HepG2 (cell line): ENCODE measurements at places on chromosomes 13 and 19. TPM values are rescaled to one million over a fixed set of nuclear protein-coding genes. Genes with fewer than 3 reads are reported as not detected.

The KLK12 gene
- not detected in 2 replicates for total RNA-seq

The ZNF431 gene
- 11.8 and 14.6 TPM in 2 replicates for total RNA-seq

- H3K4me3 ChIP-seq, result no peak within 1 kb of the TSS
- no peak within 1 kb of the TSS for H3K27ac ChIP-seq
- H3K27me3 ChIP-seq, result no peaks in the 10 kb centered on the region
- no peaks in the 10 kb centered on the region for H3K4me1 ChIP-seq
- peaks cover 2% of the 10 kb centered on the region for H3K36me3 ChIP-seq
Observed at GRCh38 chr13:99307247-99307646, at the start of gene GPR183. Gene GPR183 (minus strand): TSS chr13:99307399. CDS start chr13:99296145, 11,254 bp downstream.

- no peaks in the 10 kb centered on the region for H3K36me3 ChIP-seq
- no peak for DNase-seq
- H3K27ac ChIP-seq, result no peak overlapping the region
Observed at GRCh38 chr19:53909471-53910169, 542 bp downstream of the CACNG7 start.

GRCh38 chr19:31503211-31503610, 154.0 kb upstream of the TSHZ3 start:
- no peak for DNase-seq
- no peak overlapping the region for H3K27ac ChIP-seq
- H3K36me3 ChIP-seq, result no peaks in the 10 kb centered on the region
- H3K4me1 ChIP-seq, result no peaks in the 10 kb centered on the region

The SLC7A10 gene
- total RNA-seq, result 0.41 and 2.2 TPM in 2 replicates

GRCh38 chr19:45340899-45341453, 426 bp downstream of the KLC3 start:
- no peak for DNase-seq
- peak overlapping the region; percentile 66; the same call in 1 of the 2 replicates for H3K4me3 ChIP-seq
- peaks cover 9% of the 10 kb centered on the region for H3K27me3 ChIP-seq
- no peaks in the 10 kb centered on the region for H3K36me3 ChIP-seq
- H3K27ac ChIP-seq, result no peak overlapping the region

GRCh38 chr19:2722541-2723344, 1.6 kb upstream of the DIRAS1 start:
- no peaks in the 10 kb centered on the region for H3K36me3 ChIP-seq
- no peak overlapping the region for H3K27ac ChIP-seq

DNA sequence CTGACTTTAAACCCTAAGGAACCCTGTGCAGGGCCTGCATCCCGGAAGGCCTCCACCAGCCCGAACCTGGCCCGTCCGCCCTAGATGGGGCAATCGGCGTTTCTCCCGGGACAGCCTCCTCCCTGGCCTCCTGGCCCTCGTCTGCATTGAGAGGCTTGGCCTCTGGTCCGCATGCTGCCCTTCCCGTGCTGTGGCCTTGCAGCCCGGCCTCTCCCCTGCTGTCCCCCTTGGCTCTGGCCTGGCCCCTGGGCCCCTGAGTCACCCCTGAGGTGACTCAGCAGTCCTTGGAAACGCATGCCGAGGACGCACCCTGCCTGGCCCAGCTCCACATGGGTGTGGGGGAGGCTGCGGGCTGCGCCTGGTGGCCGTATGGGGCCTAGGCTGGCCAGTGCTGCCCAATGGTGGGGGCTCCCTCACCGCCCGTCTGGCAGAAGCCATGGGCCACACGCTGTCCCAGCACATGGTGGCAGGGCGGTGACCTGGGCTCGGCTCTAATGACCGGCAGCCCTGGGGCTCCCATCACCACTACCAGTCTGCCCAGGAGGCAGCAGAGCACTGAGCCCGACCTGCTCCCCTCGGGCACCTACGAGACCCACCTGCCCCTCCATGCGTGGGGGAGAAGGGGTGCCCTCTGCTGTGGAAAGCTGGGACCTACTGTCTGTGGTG, 25.7 kb downstream of the SH3GL1 start:
- H3K36me3 ChIP-seq, result peaks cover 7% of the 10 kb centered on the region
- peaks cover 42% of the 10 kb centered on the region for H3K4me1 ChIP-seq
- no peaks in the 10 kb centered on the region for H3K27me3 ChIP-seq
- peak overlapping the region; percentile 84 for H3K27ac ChIP-seq
- H3K4me3 ChIP-seq, result no peak overlapping the region

The TRIM13 gene
- total RNA-seq, result 18.8 and 22.0 TPM in 2 replicates

- H3K27me3 ChIP-seq, result no peaks in the 10 kb centered on the region
- H3K27ac ChIP-seq, result peak overlapping the region; percentile 28
- peaks cover 27% of the 10 kb centered on the region for H3K4me1 ChIP-seq
- no peaks in the 10 kb centered on the region for H3K36me3 ChIP-seq
Observed at GRCh38 chr19:36136964-36137686, 2.7 kb upstream of the CAPNS1 start.

DNA sequence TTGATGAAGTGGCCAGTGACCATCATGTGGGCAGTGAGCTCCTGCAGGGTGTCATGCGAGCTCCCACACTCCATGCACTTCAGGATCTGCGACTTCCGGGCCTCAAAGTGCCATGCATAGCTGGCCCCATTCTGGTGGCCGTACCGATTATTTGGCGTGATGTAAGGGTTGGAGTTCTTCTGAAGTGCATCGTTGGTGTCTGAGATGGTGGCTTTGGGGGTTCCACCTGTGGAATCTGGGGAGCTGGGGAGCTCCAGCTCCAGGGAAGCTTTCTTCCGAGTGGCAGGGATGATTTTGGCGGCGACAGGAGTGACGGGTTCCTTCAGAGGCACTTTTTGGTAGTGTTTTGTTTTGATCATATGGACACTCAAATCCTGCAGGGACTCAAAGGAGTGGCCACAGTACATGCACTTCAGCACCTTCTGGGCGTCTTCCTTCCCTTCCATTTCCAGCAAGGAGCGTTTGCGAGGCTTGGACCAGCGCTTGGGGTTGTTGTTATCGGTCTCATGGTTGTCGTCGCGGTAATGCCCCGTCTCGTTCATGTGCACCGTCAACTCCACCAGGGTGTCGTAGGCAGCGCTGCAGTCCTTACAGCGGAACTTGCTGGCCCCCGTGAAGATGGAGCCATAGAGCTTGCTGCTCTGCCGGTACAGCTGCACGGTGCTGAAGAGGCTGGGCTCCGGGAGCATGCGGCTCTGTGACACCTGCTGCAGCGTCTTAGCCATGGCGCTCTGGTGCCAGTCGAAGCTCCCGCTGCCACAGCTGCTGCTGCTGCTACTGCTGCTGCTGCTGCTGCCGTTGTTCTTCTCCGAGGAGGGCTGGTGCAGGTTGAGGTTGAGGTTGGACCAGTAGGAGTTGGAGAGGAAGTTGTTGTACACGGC, 70.4 kb downstream of the TSHZ3 start:
- no peak for DNase-seq
- H3K4me1 ChIP-seq, result no peaks in the 10 kb centered on the region
- no peaks in the 10 kb centered on the region for H3K27me3 ChIP-seq
- no peaks in the 10 kb centered on the region for H3K36me3 ChIP-seq

- no peaks in the 10 kb centered on the region for H3K4me1 ChIP-seq
- no peak overlapping the region for H3K4me3 ChIP-seq
- H3K27ac ChIP-seq, result no peak overlapping the region
- H3K36me3 ChIP-seq, result no peaks in the 10 kb centered on the region
- H3K27me3 ChIP-seq, result no peaks in the 10 kb centered on the region
Observed at GRCh38 chr13:76267216-76267615, 619.0 kb downstream of the KCTD12 start.

The NBEA gene
- total RNA-seq, result 2.7 and 5.0 TPM in 2 replicates

- H3K36me3 ChIP-seq, result no peaks in the 10 kb centered on the region; the same call in 1 of the 2 replicates
- H3K27ac ChIP-seq, result peak overlapping the region; percentile 88
- H3K4me3 ChIP-seq, result peak overlapping the region; percentile 88
- peak; percentile 70 for DNase-seq
Observed at GRCh38 chr19:14418856-14419105, 360 bp downstream of the DDX39A start.

DNA sequence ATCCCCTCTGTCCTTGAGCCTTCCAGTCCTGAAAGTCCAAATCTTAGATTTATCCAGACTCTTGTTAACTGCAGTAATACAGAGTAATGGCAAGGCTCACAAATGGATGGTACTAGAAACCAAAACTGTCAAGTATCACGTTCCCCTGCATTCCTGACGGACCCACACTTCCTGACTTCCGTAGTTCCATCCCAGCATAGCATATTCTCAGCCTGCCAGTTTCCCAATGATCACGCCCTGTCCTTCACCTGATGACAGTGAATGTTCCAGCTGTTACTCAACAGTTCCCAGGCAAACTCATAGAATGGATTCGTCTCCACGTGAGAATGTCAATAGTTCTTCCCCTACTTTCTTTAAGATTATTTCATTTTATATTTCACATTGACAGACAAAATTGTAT, 33.6 kb downstream of the SLC7A1 start:
- peaks cover 9% of the 10 kb centered on the region; the same call in 1 of the 2 replicates for H3K4me1 ChIP-seq
- H3K27ac ChIP-seq, result no peak overlapping the region
- no peak overlapping the region for H3K4me3 ChIP-seq
- DNase-seq, result peak; percentile 25
- peaks cover 4% of the 10 kb centered on the region; the same call in 1 of the 3 replicates for H3K36me3 ChIP-seq

DNA sequence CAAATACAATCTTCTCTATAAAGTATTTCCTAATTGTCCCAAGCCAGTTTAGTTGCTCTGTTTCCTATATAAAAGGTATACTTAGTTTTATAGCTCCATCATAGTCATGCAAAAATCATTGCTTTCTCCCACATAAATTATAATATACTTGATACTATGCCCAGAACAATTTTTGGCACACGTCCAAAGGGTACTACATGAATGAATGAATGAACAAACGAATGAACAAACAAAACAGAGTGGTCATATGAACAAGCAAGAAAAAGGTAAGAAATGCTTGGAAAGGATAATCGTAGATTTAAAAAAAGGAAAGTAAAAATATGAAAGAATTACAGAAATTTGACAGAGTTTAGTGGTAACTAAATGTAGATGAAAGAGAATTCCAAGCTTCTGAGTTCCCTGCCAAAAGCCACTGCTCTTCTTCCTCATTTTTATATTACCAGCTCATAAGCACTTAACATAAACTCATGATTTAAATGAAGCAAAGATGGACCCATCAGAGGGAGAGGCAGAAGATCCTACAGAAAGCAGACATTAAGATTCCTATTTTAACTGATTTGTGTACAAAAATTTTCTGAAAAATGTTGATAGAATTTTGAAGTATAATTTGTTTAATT, 123.2 kb downstream of the ENOX1 start:
- H3K36me3 ChIP-seq, result no peaks in the 10 kb centered on the region
- DNase-seq, result no peak
- H3K4me1 ChIP-seq, result no peaks in the 10 kb centered on the region
- H3K4me3 ChIP-seq, result no peak overlapping the region
- H3K27ac ChIP-seq, result no peak overlapping the region

DNA sequence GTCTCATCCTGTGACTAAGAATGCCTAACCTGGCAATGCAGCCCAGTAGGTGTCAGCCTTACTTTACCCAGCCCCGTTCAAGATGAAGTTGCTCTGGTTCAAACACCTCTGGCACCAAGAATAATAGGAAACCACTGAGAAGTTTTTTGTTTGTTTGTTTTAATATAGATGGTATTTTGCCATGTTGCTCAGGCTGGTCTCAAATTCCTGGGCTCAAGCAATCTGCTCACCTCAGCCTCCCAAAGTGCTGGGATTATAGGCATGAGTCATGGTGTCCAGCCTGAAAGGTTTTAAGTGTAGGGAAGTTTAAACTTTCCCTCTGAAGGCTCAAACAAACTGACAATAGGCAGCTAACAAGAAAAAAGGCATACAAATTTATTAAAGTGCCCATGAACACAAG, 51.2 kb upstream of the ABCC4 start:
- no peaks in the 10 kb centered on the region; the same call in 2 of the 3 replicates for H3K27me3 ChIP-seq
- no peak for DNase-seq
- H3K27ac ChIP-seq, result no peak overlapping the region
- H3K4me1 ChIP-seq, result peaks cover 12% of the 10 kb centered on the region
- H3K36me3 ChIP-seq, result no peaks in the 10 kb centered on the region

- DNase-seq, result peak; percentile 76
- peaks cover 16% of the 10 kb centered on the region; the same call in 1 of the 2 replicates for H3K4me1 ChIP-seq
- peak within 1 kb of the TSS; percentile 91 for H3K4me3 ChIP-seq
- H3K36me3 ChIP-seq, result peaks cover 3% of the 10 kb centered on the region; the same call in 1 of the 2 replicates
Observed at GRCh38 chr19:44025217-44025936, at the start of gene ZNF222. Gene ZNF222 (plus strand): TSS chr19:44025379. CDS start chr19:44025437, 58 bp downstream.

- peaks cover 26% of the 10 kb centered on the region for H3K4me1 ChIP-seq
- peaks cover 16% of the 10 kb centered on the region for H3K36me3 ChIP-seq
- H3K27me3 ChIP-seq, result no peaks in the 10 kb centered on the region; the same call in 2 of the 3 replicates
- DNase-seq, result no peak
Observed at GRCh38 chr19:58304255-58304654, 922 bp upstream of the ERVK3-1 start.

- DNase-seq, result no peak
- no peak overlapping the region for H3K27ac ChIP-seq
- peaks cover 12% of the 10 kb centered on the region for H3K4me1 ChIP-seq
- H3K36me3 ChIP-seq, result no peaks in the 10 kb centered on the region
Observed at GRCh38 chr13:33730619-33731018, 87.3 kb upstream of the RFC3 start.

- peak overlapping the region; percentile 85 for H3K4me3 ChIP-seq
- H3K27ac ChIP-seq, result peak overlapping the region; percentile 99
- H3K27me3 ChIP-seq, result no peaks in the 10 kb centered on the region
- H3K36me3 ChIP-seq, result no peaks in the 10 kb centered on the region
Observed at GRCh38 chr13:33541456-33541855, 255.9 kb upstream of the STARD13 start.

GRCh38 chr19:47021536-47022139, 2.0 kb downstream of the NPAS1 start:
- H3K36me3 ChIP-seq, result no peaks in the 10 kb centered on the region
- H3K27me3 ChIP-seq, result 0 out of 3 replicates have a peak, but pooled peaks cover 11% of the 10 kb centered on the region
- H3K4me1 ChIP-seq, result peaks cover 24% of the 10 kb centered on the region
- no peak overlapping the region for H3K27ac ChIP-seq

- H3K27ac ChIP-seq, result no peak overlapping the region
- H3K27me3 ChIP-seq, result no peaks in the 10 kb centered on the region
- no peak overlapping the region for H3K4me3 ChIP-seq
- peaks cover 90% of the 10 kb centered on the region; the same call in 2 of the 3 replicates for H3K36me3 ChIP-seq
Observed at GRCh38 chr19:15265850-15266248, 33.6 kb upstream of the EPHX3 start.

The KLC3 gene
- not detected in 2 replicates for total RNA-seq

DNA sequence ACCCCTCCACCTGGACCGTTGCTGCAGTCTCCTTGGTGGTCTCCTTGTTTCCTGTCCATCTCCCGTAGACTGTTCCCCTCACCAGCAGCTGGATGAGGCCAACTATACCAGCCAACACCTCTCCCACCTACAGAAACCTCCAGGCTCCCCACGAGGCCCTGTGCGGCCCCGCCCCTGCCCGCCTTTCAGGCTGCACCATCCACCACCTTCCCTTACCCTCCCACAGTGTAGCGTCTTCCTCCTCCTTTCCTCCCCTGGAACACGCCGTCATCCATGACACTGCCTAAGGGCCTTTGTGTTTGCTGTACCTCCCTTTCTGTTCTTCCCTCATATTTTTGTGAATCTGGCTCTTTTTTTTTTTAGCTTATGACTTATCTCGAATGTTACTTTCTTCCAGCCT, 23.8 kb upstream of the WDR88 start:
- DNase-seq, result no peak
- H3K4me1 ChIP-seq, result no peaks in the 10 kb centered on the region
- peaks cover 22% of the 10 kb centered on the region for H3K36me3 ChIP-seq
- H3K27me3 ChIP-seq, result no peaks in the 10 kb centered on the region

GRCh38 chr19:51427201-51427600, 9.8 kb upstream of the SIGLEC10 start:
- H3K36me3 ChIP-seq, result no peaks in the 10 kb centered on the region
- H3K27ac ChIP-seq, result no peak overlapping the region
- no peak for DNase-seq
- H3K4me3 ChIP-seq, result no peak overlapping the region
- no peaks in the 10 kb centered on the region for H3K4me1 ChIP-seq
